ENCODE measurements at places on chromosomes 1 and 21.

- H3K36me3 ChIP-seq, result peaks cover 7% of the 10 kb centered on the region
- DNase-seq, result no peak
- H3K4me1 ChIP-seq, result no peaks in the 10 kb centered on the region
Measured at GRCh38 chr1:35097224-35097623, 18.0 kb downstream of the ZMYM1 start.

DNA sequence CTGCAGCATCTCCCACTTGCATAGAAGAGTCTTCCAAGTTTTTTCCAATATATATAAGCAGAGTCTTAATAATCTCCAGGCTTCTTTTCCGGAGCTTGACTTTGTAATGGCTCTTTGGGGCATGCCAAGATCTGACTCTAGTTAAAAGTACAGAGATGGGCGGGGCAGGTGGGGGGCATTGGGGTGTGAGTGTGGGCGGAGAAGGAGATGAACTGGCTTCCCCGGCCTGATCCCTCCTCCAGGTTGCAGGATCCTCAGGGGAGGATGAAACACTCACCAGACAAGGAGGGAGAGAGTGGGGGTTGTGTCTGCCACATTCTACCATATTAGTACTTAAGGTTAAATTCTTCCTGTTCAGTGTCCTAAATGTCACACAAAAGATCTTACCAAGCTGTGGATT, 23.0 kb downstream of the S100A10 start:
- no peak overlapping the region for H3K4me3 ChIP-seq
- H3K27me3 ChIP-seq, result no peaks in the 10 kb centered on the region
- no peaks in the 10 kb centered on the region for H3K36me3 ChIP-seq
- no peak overlapping the region for H3K27ac ChIP-seq
- peaks cover 16% of the 10 kb centered on the region for H3K4me1 ChIP-seq
- DNase-seq, result no peak

DNA sequence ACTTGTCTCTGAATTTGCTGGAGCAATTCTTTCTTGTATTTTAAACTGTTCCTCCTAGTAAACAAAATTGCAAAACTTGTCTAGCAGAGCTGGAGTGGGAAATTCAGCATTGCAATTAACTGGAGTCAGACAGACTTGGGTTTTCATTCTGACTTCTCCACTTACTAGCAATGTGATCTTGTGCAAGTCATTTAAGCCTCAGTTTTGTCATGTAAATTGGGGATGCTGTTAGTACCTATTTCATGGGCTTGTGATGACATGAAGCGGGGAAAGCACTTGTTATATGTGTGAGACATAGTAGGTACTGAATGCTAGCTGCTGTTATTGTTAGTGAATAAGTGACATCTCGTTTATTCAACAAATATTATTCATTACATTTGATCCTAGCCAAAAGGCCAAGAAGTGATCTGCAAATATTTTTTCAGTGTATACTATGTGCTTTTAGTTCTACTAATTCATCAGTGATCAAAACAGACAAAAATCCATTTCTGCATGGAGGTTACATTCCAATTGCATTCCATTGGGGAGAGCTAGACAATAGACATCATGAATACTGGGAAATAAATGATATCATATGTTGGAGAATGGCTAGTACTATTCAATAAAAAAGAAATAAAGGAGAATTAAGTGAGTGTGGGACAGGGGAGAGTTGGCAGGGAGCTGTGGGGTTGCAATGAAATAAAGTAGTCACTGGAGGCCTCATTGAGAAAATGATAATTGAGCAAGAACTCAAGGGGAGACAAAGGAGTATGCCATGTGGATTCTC, 47.1 kb downstream of the CACHD1 start:
- H3K27me3 ChIP-seq, result no peaks in the 10 kb centered on the region
- DNase-seq, result no peak
- H3K27ac ChIP-seq, result peak overlapping the region; percentile 28
- H3K4me3 ChIP-seq, result no peak overlapping the region
- peaks cover 57% of the 10 kb centered on the region for H3K4me1 ChIP-seq

DNA sequence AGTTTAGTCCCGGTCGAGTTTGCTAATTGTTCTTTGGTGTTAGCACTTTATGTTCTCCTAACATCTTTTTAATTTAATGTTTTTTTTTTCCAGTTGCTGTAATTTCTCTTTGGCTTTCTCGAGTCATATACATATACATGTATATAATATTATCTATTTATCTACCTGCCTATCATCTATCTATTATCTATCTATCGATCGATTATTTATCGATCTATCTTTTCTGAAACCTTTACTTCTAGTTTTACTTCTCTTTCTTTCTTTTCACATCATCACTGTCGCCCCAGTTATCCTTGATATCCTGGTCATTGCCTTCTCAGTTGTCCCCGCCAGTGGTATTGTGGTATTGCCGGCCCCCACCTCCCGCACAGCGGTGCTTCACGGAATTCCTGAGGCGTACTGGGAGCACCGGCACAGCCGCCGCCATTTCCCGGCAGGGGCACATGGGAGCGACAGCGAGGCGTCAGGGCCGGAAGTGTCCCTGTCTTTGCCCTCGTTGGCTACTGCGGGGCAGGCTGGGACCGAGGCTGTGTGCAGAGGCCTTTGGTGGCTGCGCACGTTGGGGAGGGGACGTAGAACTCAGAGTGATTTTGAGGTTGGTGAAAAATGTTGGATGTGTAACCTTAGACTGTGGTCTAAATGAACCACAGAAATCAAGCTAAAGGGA, 101.1 kb downstream of the NUF2 start:
- no peaks in the 10 kb centered on the region for H3K36me3 ChIP-seq
- no peak for DNase-seq
- H3K27me3 ChIP-seq, result no peaks in the 10 kb centered on the region
- H3K4me3 ChIP-seq, result no peak overlapping the region

DNA sequence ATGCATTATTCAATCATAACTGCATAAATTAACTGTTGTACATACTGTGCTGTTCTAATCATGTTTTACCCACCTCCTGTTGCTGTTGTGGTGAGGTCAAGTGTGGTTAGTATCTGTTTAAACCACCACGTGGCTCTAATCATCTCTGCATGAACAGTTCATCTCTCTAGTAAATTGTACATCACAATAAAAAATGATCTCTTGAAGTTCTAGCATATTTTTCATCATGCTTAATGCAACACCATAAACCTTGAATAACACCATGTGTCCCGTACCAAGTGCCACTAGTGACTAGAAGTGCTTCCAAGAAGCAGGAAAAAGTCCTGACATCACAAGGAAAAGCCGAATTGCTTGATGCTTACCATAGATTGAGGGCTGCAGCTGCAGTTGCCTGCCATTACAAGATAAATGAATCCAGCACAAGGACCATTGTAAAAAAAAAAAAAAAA, 51.7 kb downstream of the SNRPE start:
- DNase-seq, result no peak
- H3K4me1 ChIP-seq, result no peaks in the 10 kb centered on the region
- no peak overlapping the region for H3K27ac ChIP-seq
- H3K36me3 ChIP-seq, result no peaks in the 10 kb centered on the region
- H3K27me3 ChIP-seq, result no peaks in the 10 kb centered on the region
- no peak overlapping the region for H3K4me3 ChIP-seq

All from SK-N-SH (cell line).